ENCODE measurements at places on chromosomes 2 and 18. TPM values are rescaled to one million over a fixed set of nuclear protein-coding genes. Genes with fewer than 3 reads are reported as not detected.

The TRIM43 gene
- polyA plus RNA-seq = not detected

DNA sequence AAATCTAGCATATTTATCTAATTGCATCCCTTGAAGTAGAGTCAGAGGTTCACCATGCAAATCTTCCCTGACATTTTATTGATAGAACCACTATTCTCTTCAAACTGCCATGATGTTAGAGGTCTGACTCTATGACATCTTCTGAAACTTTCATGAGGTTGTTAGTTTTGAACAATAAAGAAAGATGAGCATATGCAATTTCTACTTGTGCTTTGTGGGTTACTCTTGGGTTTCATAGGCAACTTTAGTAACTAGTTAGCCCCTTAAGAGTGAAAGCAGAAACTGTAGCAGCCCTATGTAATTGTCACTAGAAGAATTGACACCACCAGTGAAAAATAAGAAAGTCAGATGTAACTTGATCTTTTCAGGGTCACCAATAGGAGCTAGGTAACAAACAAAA is 53.1 kb upstream of the ZEB2 start:
- no peaks in the 10 kb centered on the region for H3K36me3 ChIP-seq
- H3K4me3 ChIP-seq = no peak overlapping the region
- no peak for DNase-seq
- H3K4me1 ChIP-seq = no peaks in the 10 kb centered on the region
- H3K27me3 ChIP-seq = no peaks in the 10 kb centered on the region

- no peaks in the 10 kb centered on the region for H3K36me3 ChIP-seq
- DNase-seq = no peak
- H3K4me1 ChIP-seq = no peaks in the 10 kb centered on the region
- no peak overlapping the region for H3K27ac ChIP-seq
These were observed 750 bp downstream of the NPAS2 start for GRCh38 chr2:100820523-100821254.

- H3K27ac ChIP-seq = no peak overlapping the region
- H3K36me3 ChIP-seq = no peaks in the 10 kb centered on the region
- H3K4me3 ChIP-seq = no peak overlapping the region
- no peaks in the 10 kb centered on the region for H3K4me1 ChIP-seq
- H3K27me3 ChIP-seq = no peaks in the 10 kb centered on the region
These were observed 82.9 kb downstream of the MSH2 start for GRCh38 chr2:47485751-47486300.

The NGEF gene
- 10.1 TPM for polyA plus RNA-seq

The C2orf78 gene
- polyA plus RNA-seq = not detected

GRCh38 chr2:73685764-73686438 is 43.7 kb upstream of the NAT8 start:
- H3K36me3 ChIP-seq = no peaks in the 10 kb centered on the region
- H3K27ac ChIP-seq = no peak overlapping the region
- no peak for DNase-seq
- no peak overlapping the region for H3K4me3 ChIP-seq
- no peaks in the 10 kb centered on the region for H3K27me3 ChIP-seq

GRCh38 chr2:159457589-159457988 is 158.8 kb downstream of the BAZ2B start:
- no peaks in the 10 kb centered on the region for H3K4me1 ChIP-seq
- no peaks in the 10 kb centered on the region for H3K27me3 ChIP-seq
- H3K36me3 ChIP-seq = no peaks in the 10 kb centered on the region
- no peak for DNase-seq
- H3K27ac ChIP-seq = peak overlapping the region; percentile 17

The SERPINB11 gene
- polyA plus RNA-seq = not detected

DNA sequence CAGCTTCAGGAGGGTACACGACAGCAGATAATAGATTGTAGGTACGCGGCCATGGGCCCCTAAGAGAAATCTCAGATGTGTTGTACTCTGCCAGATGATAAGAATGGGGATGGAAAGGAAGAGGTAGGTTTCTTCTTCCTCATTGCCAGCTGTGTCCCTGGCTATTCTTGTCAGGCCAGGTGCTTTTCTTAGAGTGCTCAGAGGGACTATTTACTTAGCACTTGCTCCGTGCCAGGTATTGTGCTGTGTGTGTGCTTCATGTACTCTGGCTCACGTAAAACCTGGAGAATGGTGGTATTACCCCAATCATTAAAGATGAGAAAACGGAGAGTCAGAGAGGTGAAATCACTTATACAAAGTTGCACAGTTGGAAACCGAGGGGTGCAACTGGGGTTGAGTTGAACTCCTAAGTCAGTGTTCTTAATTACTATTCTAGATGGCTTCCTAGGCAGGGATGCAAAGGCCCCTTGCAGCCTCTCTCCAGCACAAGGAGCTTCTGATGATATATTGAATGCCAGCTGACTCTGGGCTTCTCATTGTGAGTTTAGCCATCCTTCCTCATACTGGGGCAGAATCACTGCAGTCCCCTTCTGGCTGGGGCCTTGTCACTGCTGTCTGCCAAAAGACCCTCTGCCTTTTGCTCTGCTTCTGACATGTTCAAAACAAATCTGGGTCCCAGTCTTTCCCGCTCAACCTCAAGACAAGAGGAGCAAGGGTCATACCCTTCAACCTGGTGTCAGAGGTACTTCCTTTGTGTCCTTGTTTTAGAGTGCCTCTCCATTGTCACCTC is 60.7 kb downstream of the LYPD1 start:
- no peak overlapping the region for H3K4me3 ChIP-seq
- no peak for DNase-seq
- no peaks in the 10 kb centered on the region for H3K27me3 ChIP-seq
- H3K27ac ChIP-seq = no peak overlapping the region
- no peaks in the 10 kb centered on the region for H3K4me1 ChIP-seq
- H3K36me3 ChIP-seq = no peaks in the 10 kb centered on the region

The PID1 gene
- polyA plus RNA-seq = 67.2 TPM

- H3K27ac ChIP-seq = no peak overlapping the region
- DNase-seq = no peak
These were observed 63.6 kb downstream of the ZBTB7C start for GRCh38 chr18:48345596-48345995.

The SPRED2 gene
- 9.9 TPM for polyA plus RNA-seq

DNA sequence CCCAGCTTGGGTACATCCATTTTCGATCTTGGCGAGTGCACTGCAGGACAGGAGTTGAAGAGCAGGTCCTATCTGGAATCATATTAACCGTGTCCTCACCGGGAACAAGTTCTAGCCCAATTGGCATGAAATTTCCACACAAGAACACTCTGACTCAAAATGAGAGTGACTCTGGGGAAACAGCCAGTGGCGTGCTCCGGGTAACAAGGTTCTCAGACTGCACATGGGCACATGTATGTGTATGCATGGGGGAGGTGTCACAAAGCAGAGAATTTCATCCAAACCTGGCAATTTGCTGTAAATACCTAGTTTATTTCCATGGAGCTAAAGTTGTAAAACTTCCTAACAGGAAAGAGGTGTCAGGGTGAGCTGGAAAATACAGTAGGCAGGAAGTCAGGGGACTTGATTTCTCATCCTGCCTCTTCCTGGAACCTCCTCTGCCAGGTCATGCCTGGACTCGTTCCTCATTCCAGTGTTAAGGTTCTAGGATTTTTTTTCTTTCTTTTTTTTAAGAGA is 1.7 kb downstream of the TUBB6 start:
- H3K27ac ChIP-seq = peak overlapping the region; percentile 42
- no peaks in the 10 kb centered on the region for H3K36me3 ChIP-seq
- H3K27me3 ChIP-seq = no peaks in the 10 kb centered on the region
- no peak for DNase-seq
- H3K4me3 ChIP-seq = peak overlapping the region; percentile 91
- H3K4me1 ChIP-seq = peaks cover 13% of the 10 kb centered on the region

The BCL2L11 gene
- 2.8 TPM for polyA plus RNA-seq

The HOXD12 gene
- not detected for polyA plus RNA-seq

The KIF5C gene
- 1.5 TPM for polyA plus RNA-seq

- no peak overlapping the region for H3K4me3 ChIP-seq
- H3K27me3 ChIP-seq = no peaks in the 10 kb centered on the region
- H3K36me3 ChIP-seq = no peaks in the 10 kb centered on the region
- no peak for DNase-seq
These were observed 74.4 kb downstream of the SOX11 start for GRCh38 chr2:5766561-5766960.

DNA sequence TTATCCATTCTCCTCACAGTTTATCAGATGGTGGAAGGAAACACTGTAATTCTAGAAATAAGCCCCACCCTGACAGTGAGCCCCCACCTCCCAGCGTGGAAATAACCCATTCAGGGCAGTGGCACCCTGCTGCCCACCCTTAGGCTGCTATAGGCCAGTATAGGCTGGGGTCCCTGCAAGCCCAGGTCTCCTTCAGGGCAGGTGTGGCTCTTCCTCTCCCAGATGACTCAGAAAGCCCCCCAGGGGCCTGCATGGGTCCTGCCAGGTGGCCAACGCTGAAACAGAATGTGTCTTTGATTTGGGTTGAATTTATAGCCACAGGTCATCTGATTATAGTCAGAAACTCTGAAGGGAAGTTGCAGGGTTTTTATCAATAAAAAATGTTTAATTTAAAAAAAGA is 136.4 kb downstream of the SH3RF3 start:
- H3K27me3 ChIP-seq = no peaks in the 10 kb centered on the region
- DNase-seq = no peak

DNA sequence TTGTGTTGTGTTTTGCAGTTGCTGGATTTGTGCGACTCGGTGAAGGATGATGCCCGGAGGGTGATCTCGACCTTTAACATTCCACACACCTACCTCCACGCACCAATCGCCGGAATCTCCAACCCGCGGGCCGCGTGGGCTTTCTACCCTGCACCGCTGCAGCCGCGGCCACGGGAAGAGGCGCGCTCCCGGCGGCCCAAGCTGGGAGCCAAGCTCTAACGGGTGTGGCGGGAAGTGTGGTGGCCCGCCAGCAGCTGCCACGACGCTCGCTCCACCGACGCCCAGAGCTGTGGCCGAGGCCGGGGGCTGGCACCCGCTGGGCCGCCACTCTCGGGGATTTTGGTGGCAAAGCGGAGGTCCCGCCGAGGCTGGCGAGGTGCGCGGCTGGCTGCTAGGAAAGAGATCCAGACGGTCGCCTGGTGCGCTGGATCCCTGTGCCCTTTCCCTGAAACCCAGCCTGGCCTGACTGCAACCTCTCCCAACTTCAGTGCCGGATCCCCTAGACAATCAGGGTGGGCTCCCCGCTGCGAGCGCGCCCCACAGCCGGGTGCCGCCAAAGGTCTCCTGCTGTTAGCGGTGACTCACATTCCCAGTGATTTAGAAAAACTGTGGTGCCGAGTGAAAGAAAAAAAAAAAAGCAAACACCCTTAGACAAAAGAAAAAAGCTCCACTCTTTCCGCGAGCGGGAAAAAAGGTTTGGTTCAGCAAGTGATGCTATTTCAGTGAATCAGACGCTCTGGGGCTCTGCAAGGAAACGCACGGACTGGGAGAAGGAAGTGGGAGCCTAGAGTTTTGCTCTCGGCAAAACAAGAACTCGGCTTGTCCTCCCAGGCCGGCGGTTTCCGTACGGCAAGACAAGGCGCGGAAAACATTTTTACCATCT is 2.9 kb upstream of the BCL2L11 start:
- no peak overlapping the region for H3K27ac ChIP-seq
- no peaks in the 10 kb centered on the region for H3K36me3 ChIP-seq
- no peaks in the 10 kb centered on the region for H3K4me1 ChIP-seq
- no peak overlapping the region for H3K4me3 ChIP-seq

GRCh38 chr2:9638532-9638931 is 7.7 kb upstream of the YWHAQ start:
- DNase-seq = peak; percentile 88
- H3K4me1 ChIP-seq = no peaks in the 10 kb centered on the region

- no peak overlapping the region for H3K27ac ChIP-seq
- DNase-seq = peak; percentile 83
- H3K27me3 ChIP-seq = no peaks in the 10 kb centered on the region
These were observed 11.9 kb upstream of the CRYGA start for GRCh38 chr2:208175069-208175839.

The TLX2 gene
- polyA plus RNA-seq = not detected

GRCh38 chr2:120034621-120035020 is 21.7 kb downstream of the EPB41L5 start:
- H3K27me3 ChIP-seq = no peaks in the 10 kb centered on the region
- H3K27ac ChIP-seq = no peak overlapping the region
- no peak for DNase-seq
- H3K36me3 ChIP-seq = peaks cover 1% of the 10 kb centered on the region
- no peak overlapping the region for H3K4me3 ChIP-seq
- no peaks in the 10 kb centered on the region for H3K4me1 ChIP-seq

- no peak overlapping the region for H3K27ac ChIP-seq
- H3K4me3 ChIP-seq = no peak overlapping the region
- H3K27me3 ChIP-seq = no peaks in the 10 kb centered on the region
- DNase-seq = no peak
- no peaks in the 10 kb centered on the region for H3K4me1 ChIP-seq
These were observed 239.0 kb upstream of the SIX2 start for GRCh38 chr2:45248214-45248613.

GRCh38 chr2:55141572-55142413 is 90.3 kb downstream of the CLHC1 start:
- no peak for DNase-seq
- no peak overlapping the region for H3K27ac ChIP-seq
- no peaks in the 10 kb centered on the region for H3K36me3 ChIP-seq
- H3K4me1 ChIP-seq = no peaks in the 10 kb centered on the region

GRCh38 chr2:15538792-15539191 is 22.3 kb downstream of the NBAS start:
- no peaks in the 10 kb centered on the region for H3K27me3 ChIP-seq
- no peak overlapping the region for H3K4me3 ChIP-seq
- no peaks in the 10 kb centered on the region for H3K4me1 ChIP-seq
- H3K36me3 ChIP-seq = no peaks in the 10 kb centered on the region

DNA sequence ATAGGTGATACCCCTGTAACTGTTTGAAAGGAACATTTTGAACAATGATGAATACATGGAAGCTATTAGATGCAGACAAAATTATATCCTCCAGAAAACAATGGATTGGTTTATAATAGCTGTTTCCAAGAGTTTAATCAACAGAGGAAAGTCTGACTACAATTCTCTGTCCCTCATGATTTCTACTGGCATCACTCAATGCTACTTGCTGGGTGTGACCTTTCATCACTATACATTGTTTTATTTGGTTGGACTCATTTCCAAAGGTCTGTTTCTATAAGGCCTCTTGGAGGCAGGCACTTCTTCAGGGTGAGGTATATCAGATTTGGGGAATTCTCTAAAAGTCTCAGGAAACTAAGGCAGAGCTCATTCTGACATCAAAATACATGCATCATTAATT is 636.1 kb upstream of the SLC8A1 start:
- H3K4me1 ChIP-seq = no peaks in the 10 kb centered on the region
- no peak for DNase-seq
- H3K36me3 ChIP-seq = no peaks in the 10 kb centered on the region

DNA sequence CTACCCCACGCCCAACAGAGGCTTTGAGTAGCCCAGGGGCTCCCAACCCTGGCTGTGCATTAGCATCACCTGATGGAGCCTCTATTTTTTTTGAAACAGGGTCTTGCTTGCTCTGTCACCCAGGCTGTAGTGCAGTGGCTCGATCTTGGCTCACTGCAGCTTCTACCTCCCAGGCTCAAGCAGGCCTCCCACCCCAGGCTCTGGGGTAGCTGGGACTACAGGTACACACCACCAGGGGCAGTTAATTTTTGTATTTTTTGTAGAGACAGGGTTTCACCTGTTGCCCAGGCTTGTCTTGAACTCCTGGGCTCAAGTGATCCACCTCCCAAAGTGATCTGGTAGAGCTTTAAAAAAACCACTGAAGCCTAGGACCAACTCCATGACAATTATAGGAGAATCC is 394.8 kb upstream of the ATP5MC3 start:
- H3K4me1 ChIP-seq = no peaks in the 10 kb centered on the region
- DNase-seq = no peak
- no peaks in the 10 kb centered on the region for H3K36me3 ChIP-seq
- H3K27ac ChIP-seq = no peak overlapping the region
- H3K4me3 ChIP-seq = no peak overlapping the region
